Psoas muscle (tissue), 8 donors: ENCODE measurements at places on chromosomes 2 and 18.
A peak's percentile ranks its signal among the peaks of the same experiment; 100 is the strongest.

DNA sequence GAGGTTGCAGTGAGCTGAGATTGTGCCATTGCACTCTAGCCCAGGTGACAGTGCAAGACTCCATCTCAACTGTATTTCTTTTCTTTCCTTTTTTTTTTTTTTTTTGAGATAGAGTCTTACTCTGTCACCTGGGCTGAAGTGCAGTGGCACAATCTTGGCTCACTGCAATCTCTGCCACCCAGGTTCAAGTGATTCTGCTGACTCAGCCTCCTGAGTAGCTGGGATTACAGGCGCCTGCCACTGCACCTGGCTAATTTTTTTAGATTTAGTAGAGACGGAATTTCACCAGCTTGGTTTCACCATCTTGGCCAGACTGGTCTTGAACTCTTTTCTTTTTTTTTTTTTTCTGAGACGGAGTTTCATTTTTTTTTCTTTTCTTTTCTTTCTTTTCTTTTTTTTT is 41.3 kb upstream of the SATB2 start:
- no peak for DNase-seq

GRCh38 chr2:10844097-10844496 is 31.5 kb upstream of the PDIA6 start:
- DNase-seq, result peak; percentile 93

GRCh38 chr18:32771169-32771751 is 1.6 kb downstream of the KLHL14 start:
- no peak for DNase-seq

DNA sequence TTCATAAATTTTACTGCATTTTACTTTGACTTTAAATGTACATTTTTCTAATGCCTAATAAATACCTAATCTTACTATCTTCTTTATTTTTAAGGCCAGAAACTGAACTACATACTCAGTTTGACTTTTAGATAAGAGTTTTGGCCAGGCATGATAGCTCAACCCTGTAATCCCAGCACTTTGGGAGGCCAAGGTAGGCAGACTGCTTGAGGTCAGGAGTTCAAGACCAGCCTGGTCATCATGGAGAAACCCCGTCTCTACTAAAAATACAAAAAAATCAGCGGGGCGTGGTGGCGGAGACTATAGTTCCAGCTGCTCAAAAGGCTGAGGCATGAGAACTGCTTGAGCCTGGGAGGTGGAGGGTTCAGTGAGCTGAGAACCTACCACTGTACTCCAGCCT is 9.1 kb downstream of the ATF2 start:
- DNase-seq, result no peak

DNA sequence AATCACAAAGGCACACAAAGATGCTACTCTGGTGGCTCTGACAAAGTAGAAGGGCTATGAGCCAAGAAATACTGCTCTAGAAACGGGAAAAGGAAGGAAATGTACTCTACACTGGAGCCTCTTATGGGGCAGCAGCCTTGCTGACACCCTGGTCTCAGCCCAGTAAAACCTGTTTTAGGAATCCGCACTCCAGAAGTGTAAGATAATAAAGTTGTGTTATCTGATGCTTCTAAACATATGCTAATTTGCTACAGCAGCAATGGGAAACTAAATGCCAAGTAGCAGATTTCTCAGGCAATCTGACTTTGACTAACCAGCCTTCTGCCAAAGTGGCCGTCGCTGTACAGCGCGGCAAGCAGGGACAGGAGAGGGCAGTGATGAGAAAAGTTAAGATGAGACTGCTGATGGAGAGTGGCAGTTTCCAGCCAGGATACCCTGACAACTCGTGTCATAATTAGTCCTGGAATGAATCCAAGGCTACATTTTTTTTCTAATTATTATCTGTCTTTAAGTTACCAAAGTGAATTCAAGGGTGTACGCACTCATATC is 99.0 kb downstream of the NETO1 start:
- no peak for DNase-seq

DNA sequence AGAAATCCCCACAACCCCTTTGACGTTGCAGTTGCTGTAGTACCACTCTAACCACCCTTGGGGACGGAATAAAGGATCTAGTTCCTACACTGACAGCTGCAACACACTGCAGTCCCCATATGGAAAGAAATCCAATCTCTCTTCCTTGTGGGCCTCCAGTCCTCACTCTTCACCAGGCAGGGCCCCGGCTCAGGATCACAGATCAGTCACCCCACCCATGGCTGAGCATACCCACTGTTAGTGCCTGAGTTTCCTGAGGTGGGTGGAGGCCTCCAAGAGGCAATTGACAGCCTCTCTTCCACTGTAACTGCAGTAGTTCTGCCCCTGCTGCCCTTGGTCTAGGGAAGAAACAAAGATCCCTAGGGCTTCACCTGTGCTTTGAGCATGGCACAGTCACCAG is 670.0 kb upstream of the CDH2 start:
- no peak for DNase-seq

- no peak for DNase-seq
These were observed 13.9 kb upstream of the PAIP2B start for GRCh38 chr2:71240794-71241193.

DNA sequence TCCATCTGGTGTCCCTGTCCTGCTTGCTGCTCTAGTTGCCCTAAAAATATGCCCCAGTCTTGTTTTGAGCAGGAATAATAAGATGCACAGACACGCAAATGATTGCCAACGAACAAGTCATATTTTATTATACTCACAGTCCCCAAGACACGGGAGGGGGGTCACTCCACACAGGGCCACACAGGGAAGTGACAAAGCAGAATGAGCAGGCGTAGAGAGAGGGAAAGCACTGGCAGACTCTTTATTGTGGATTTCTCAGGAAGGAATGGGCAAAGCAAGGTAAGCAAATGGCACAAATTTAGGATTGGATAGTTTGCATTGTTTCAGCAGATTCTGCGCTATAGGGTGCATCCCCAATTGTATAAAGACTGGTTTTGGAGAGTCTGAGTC is 20.7 kb upstream of the ZDBF2 start:
- DNase-seq, result no peak

DNA sequence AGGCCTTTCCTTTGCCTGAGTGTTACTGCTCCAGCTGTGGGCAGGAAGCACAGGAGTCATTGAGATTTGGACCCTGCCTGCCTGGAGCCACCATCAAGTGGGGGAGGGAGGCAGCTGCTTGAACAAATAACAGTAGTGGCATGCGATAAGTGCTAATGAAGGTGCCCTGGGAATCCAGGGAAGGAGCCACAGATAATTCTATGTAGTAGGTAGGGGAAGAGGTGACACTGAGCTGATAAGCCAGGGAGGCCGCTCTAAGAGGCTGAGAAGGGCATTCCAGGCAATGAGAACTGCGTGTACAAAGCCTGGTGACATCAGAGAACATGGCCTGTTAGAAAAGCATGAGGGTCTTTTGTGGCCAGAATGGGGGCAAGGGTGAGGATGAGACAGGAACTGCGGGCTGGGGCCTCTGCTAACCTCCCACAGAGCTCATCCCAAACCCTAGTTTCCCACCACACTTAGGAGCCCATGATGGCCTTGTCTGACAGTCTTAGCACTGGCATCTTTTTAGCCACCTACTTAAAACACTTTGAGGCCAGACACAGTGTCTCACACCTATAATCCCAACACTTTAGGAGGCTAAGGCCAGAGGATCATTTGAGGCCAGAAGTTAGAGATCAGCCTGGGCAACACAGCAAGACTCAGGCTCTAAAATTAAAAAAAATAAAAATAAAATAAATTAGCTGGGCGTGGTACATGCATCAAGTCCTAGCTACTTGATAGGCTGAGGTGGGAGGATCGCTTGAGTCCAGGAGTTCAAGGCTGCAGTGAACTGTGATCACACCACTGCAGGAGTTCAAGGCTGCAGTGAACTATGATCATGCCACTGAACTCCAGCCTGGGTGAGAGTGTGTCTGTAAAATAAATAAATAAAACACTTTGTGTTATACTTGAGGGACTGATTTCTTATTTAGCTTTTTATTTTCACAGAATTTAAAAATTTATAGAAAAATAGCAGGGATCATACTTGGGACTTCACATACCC is 58.9 kb downstream of the TET3 start:
- DNase-seq, result no peak

GRCh38 chr2:2938481-2938880 is 439.1 kb downstream of the EIPR1 start:
- DNase-seq, result no peak

DNA sequence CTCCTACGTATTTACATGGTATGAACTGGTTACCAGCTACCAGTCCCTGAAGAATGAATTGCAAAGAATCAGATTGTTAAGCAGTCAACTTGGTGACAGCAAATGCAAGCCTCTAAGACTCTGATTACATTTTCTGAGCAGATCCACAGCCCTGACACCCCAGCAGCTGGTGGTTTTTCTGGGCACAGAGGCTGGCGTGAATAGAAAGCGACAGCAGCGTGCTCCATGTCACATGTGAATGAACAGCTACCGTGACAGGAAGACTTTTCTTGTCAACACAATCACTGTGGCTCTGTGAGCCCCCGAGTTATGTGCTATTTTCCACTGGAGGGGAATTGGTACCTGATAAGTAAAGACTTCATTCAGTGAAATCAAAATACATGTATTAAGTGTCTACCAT is 93.2 kb upstream of the CBLN2 start:
- DNase-seq, result no peak

- peak; percentile 78 for DNase-seq
These were observed 909 bp downstream of the TMEM87B start for GRCh38 chr2:112055730-112056625.

- DNase-seq, result no peak
These were observed 26.5 kb upstream of the ERICH2 start for GRCh38 chr2:170743530-170744239.

GRCh38 chr2:121605820-121606733 is 43.2 kb downstream of the CLASP1 start:
- DNase-seq, result no peak

DNA sequence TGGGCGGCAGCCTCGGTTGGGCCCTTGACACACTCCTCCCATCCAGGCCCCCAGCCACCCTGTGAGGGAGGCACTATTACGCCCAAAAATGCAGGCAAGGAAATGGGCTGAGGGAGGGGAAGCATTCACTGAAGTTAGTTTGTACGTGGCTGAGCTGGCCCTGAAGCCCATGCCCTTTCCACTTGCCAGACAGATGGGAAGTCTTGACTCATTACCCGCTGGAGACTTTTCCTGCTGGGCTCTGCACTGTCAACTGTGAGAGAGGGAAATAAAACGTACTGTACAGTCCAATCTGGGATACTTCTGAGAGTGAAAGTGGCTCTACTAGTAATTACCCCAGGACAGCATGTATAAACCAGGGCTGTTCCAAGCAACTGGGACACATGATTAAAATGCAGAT is 125.9 kb downstream of the MSH2 start:
- DNase-seq, result no peak

DNA sequence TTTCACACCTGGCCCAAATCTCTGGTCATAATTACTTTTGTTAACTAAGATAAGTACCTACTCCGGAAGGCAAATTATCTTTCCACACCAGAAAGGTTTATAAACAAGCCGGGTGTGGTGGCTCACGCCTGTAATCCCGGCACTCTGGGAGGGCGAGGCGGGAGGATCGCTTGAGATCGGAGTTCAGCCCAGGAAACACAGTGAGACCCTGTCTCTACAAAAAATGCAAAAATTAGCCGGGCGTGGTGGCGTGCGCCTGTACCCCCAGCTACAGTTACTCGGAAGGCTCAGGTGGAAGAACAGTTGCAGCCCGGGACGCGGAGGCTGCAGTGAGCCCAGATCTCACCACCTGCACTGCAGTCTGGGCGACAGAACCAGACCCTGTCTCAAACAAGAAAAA is 2.1 kb downstream of the PUM2 start:
- no peak for DNase-seq

DNA sequence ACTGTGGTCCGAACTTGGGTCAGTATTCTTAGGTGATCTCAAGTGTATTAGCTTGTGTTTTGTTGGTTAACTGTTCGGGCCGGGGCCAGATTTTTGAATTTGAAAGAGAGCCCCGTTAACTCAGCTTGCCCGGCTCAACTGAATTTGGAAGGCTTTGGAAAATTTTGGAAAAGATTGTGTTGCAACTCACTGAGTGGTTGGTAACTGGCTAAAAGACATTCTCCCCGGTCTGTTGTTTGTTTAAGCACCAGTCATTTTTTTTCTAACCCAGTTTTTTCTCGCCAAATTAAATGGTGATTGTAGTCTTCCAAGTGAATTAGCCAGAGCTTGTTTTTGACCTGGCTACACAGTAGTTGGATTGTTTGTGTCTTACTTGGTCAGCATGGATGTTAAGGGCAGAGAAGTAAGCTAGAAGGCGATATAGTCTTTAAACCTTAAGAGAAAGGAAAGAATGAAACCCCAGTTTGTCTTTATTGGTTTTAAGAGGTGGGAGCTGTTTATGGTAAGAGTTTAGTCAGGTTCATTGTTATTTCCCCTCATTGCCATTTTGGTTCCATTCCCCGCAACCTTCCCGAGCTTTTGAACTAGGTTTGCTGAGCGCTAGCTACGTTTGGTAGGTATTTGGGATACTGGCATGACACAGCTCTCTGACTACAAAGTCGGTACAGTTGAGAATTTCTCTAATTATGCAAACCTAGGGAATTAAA is 2.4 kb downstream of the MAP4K4 start:
- DNase-seq, result no peak

GRCh38 chr2:64859312-64860212 is 129.6 kb upstream of the SLC1A4 start:
- peak; percentile 92 for DNase-seq

GRCh38 chr2:134736167-134736880 is 17.5 kb upstream of the TMEM163 start:
- DNase-seq, result no peak

DNA sequence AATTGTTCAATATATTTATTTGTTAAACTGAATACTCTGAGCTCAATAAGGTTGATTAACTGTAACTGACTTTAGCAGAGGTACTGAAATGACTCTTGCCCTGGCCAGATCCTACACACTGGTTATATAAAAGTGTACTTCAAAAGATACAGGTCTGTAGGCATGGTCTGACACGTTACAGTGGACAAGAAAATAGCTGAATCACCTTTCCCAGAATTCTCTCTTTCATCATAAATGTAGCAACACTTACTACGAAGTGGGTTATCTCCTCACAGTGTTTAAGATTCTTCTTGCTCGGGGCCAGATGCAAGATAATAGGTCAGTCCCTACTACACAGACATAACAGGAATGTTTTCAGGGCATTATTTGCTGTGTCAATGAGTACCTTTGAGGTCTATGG is 107.0 kb upstream of the ZC3H15 start:
- no peak for DNase-seq

DNA sequence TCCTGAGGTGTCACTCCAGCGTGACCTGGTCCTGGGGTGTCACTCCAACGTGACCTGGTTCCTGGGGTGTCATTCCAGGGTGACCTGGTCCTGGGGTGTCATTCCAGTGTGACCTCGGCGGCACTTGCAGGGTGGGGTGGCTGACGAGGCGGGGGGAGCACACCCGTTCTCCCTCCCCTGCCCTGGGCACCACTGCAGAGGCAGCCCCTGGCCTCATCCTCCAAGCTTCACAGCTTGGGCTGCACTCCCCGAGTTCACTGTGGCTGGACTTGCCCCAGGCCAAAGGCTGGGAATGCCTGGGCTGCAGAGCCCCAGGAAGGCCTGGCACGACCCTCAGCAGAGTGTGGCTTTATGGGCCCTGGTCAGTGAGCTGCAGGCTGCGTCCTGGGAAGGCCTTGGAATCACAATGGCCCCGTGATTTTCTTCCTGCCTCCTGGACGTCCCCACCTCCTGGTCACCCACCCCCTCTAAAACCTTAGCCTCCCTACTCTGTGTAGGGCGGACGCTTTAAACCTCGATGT is 88.3 kb downstream of the NFATC1 start:
- DNase-seq, result peak; percentile 25

- DNase-seq, result no peak
These were observed 98.2 kb downstream of the PDCL3 start for GRCh38 chr2:100660851-100661584.

GRCh38 chr2:65263262-65263661 is 35.6 kb downstream of the ACTR2 start:
- no peak for DNase-seq
